ENCODE measurements at places on chromosomes 16 and 17. TPM values are rescaled to one million over a fixed set of nuclear protein-coding genes. Genes with fewer than 3 reads are reported as not detected.

GRCh38 chr16:15493466-15494180 is 59.2 kb downstream of the BMERB1 start:
- no peak for DNase-seq

DNA sequence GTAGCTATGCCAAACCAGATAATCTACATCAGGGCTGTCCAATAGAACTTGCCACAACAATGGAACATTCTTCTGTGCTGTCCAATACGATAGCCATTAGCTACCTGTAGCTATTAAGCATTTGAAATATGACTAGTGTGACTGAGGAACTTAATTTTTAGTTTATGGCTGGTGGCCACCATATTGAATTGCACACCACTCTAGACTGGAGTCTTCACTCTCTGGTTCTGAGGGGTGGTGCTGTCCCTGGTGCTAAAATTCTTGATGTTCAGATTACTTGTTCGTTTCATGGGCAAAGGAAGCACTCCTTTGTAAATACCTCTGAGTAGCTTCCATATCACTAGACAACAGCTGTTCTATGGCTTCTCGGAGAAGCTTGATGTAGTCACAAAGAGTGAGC is 296.6 kb downstream of the NPIPA8 start:
- DNase-seq = no peak

- DNase-seq = peak; percentile 51
These were observed 27.1 kb upstream of the JPH3 start for GRCh38 chr16:87575027-87575804.

GRCh38 chr16:74574146-74574545 is 32.8 kb downstream of the GLG1 start:
- no peak for DNase-seq

P2RX5 gene
- polyA plus RNA-seq = 1.3 TPM

DPEP3 gene
- polyA plus RNA-seq = not detected

NUP88 gene
- 74.0 TPM for polyA plus RNA-seq

TOP2A gene
- polyA plus RNA-seq = 154 TPM

GRCh38 chr16:80804056-80804525 is 307 bp downstream of the CDYL2 start:
- DNase-seq = peak; percentile 43

MSI2 gene
- 91.4 TPM for polyA plus RNA-seq

SPPL2C gene
- polyA plus RNA-seq = not detected

KCNJ12 gene
- polyA plus RNA-seq = 6.8 TPM

DNA sequence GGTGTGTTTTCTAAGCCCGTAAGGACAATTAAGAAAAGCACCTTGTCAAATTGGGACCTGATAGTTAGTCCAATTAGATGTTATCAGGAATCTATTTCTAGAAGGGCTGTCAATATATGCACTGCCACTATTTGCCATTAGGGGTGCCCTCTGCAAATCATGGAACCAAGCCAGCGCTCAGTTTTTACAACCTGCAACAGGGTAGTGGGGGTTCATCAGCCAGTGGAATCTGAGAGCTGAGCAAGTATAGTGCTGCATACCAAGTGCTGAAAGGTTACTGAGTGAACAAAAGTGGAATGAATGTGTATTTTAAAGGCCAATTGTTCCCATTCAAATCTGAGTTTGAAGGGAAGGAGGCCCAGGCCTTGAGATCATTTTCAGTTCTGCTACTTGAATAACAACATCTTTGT is 10.4 kb downstream of the PRR11 start:
- no peak for DNase-seq

EMC8 gene
- 28.1 TPM for polyA plus RNA-seq

DNA sequence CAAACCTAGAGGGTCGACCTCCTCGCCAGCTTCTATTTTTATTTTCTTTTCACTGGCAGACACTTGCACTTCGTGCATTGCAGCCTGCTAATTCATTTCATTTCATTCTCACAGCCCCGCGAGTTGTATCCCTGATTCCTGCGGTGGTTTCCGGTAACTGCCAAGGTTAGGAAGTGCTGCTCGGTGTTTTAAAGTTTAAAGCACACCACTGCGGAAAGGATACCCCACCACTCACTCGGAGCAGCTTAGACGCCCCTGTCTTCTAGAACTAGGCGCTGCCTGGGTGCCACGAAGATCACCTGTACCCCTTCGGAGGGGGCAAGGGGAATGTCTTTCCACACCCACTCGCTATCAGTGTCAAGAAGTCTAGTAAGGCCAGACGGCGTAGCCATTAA is 509 bp downstream of the CNEP1R1 start:
- no peak for DNase-seq

PHF23 gene
- 51.3 TPM for polyA plus RNA-seq

Measured in renal cortex interstitium (tissue), 15 donors.